ENCODE measurements at places on chromosomes 2 and 18.

- H3K4me3 ChIP-seq: no peak overlapping the region
- no peaks in the 10 kb centered on the region for H3K27me3 ChIP-seq
- no peaks in the 10 kb centered on the region for H3K4me1 ChIP-seq
- H3K27ac ChIP-seq: no peak overlapping the region
- H3K36me3 ChIP-seq: no peaks in the 10 kb centered on the region
These were observed 34.8 kb downstream of the RRM2 start for GRCh38 chr2:10157293-10157692.

DNA sequence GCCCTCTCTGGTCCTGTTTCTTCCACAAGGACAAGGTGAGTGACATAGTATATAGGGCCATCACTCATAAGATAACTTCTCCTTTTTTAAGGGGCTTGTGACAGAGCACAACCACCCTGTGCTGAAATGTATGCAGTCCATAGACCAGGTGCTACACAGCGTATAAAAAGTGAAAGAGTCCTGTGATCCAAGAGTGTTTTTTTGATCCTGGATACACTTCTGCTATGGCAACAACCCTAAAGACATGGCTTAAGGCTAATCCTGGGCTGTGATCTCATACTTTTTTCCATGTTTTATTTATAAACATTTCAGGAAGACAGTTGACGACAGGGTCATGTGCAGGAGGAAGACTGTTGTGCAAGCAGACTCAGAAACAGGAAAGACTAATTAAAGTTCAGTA, 400.5 kb upstream of the TCF4 start:
- no peaks in the 10 kb centered on the region for H3K27me3 ChIP-seq
- H3K27ac ChIP-seq: no peak overlapping the region
- no peaks in the 10 kb centered on the region for H3K36me3 ChIP-seq
- DNase-seq: no peak

DNA sequence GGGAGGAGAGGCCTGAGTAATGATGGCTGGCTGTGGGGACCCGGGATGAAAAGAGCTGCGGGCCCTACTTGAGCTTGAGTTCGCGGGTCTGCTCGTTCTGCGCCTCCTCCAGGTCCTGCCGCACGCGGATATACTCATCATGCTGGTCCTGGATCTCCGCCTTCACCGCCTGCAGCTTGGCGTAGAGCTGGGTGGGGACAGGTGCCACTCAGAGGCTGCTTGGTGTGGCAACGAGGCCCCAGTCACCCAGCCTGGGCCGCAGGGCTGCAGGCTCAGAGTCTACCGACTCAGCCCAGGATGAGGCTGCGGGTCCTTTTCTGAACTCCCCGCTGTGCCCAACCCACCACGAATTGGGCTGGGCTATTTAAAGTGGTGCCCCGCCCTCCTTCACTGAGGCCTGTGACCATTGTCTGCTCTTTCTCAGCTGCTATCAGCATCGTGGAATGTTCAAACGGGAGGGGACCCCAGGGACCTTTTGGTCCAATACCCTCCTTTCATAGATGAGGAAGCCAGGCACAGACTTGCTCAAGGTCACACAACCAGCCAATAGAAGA, 28.0 kb downstream of the KIF3C start:
- H3K36me3 ChIP-seq: no peaks in the 10 kb centered on the region
- no peaks in the 10 kb centered on the region for H3K4me1 ChIP-seq
- DNase-seq: no peak

- H3K36me3 ChIP-seq: no peaks in the 10 kb centered on the region
- no peak for DNase-seq
- 0 out of 2 replicates have a peak, but pooled peaks cover 3% of the 10 kb centered on the region for H3K4me1 ChIP-seq
- no peaks in the 10 kb centered on the region for H3K27me3 ChIP-seq
- H3K27ac ChIP-seq: no peak overlapping the region
- no peak overlapping the region for H3K4me3 ChIP-seq
These were observed 675.0 kb downstream of the IRS1 start for GRCh38 chr2:226124548-226125011.

- no peak overlapping the region for H3K27ac ChIP-seq
- H3K4me1 ChIP-seq: peaks cover 3% of the 10 kb centered on the region
- no peaks in the 10 kb centered on the region for H3K27me3 ChIP-seq
- H3K36me3 ChIP-seq: no peaks in the 10 kb centered on the region
These were observed 4.2 kb upstream of the METAP1D start for GRCh38 chr2:171995586-171995985.

DNA sequence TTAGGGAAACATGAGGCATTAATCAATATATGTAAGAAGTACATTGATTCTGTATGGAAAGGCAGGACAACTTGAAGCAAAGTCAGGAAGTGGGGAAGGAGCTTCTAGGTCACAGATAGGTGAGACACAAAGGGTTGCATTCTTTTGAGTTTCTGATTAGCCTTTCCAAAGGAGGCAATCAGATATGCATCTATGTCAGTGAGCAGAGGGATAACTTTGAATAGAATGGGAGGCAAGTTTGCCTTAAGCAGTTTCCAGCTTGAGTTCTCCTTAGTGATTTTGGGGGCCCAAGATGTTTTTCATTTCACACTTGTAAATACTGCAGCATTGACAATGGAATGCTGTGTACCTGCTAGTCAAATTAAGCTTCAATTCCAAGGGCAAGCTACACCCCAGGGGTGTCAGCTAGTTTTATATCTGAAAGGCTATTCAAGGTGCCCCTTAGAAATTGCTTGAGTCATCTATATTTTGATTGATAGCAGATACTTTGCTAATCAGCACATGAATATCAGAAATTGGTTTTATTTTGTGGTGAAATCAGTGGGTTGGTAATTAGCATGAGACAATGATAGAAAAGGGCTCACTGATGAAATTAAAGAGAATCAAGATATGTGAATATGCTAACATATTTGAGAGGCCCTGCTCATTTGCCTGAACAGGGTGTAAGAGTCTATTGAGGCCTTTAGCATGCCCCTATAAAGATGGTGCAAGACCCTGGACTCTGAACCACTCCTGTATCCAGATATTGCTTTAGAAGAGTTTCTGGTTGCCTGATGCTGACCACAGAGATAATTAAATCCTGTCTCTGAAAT, 131.5 kb downstream of the TMEM17 start:
- DNase-seq: no peak
- no peaks in the 10 kb centered on the region for H3K36me3 ChIP-seq
- no peak overlapping the region for H3K4me3 ChIP-seq
- H3K4me1 ChIP-seq: peaks cover 6% of the 10 kb centered on the region

- H3K27me3 ChIP-seq: no peaks in the 10 kb centered on the region
- H3K4me3 ChIP-seq: no peak overlapping the region
These were observed 9.0 kb upstream of the MBP start for GRCh38 chr18:77141401-77142118.

- no peak for DNase-seq
- H3K36me3 ChIP-seq: no peaks in the 10 kb centered on the region
- no peak overlapping the region for H3K4me3 ChIP-seq
- H3K4me1 ChIP-seq: peaks cover 59% of the 10 kb centered on the region
- no peak overlapping the region for H3K27ac ChIP-seq
- H3K27me3 ChIP-seq: no peaks in the 10 kb centered on the region
These were observed 105.8 kb upstream of the LYPD6 start for GRCh38 chr2:149224543-149224942.

DNA sequence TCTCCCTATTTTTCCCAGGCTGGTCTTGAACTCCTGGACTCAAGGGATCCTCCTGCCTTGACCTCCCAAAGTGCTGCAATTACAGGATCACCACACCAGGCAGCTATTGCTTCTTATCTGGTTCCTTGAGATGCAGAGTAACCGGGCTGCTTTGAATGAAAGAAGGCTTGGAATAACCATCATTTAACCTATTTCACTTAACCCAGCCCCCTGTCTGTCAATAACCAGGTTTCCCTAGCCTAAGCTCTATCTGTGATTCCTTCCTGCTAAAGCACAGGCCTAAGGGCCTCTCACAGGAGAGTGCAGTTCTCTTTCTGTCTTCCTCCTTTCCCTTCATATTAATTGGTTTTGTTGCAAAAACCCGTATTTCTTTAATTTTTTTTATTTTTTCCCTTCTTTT, 393.5 kb upstream of the RAB12 start:
- no peak overlapping the region for H3K4me3 ChIP-seq
- H3K4me1 ChIP-seq: no peaks in the 10 kb centered on the region
- no peak for DNase-seq
- no peaks in the 10 kb centered on the region for H3K36me3 ChIP-seq
- H3K27me3 ChIP-seq: no peaks in the 10 kb centered on the region

DNA sequence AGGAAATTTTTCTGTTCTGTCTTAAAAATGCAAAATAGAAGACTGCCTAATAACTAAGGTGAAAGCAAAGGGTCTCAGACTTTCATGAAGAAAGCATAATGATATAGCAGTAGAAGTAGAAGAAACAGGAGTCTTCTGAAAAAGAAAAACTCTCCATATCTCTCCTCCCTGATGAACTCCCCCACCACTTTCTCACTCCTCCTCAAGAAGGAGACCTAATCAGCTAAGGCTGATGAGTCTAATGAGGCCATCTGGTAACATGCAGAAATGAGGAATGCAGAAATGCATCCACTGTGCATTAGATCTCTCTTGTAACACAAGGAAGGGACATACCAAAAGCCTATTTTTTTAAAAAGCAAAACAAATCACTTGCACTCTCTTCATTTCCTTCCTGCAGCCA, 273.7 kb upstream of the UBE2E3 start:
- no peak overlapping the region for H3K27ac ChIP-seq
- H3K4me1 ChIP-seq: no peaks in the 10 kb centered on the region
- no peaks in the 10 kb centered on the region for H3K27me3 ChIP-seq
- no peaks in the 10 kb centered on the region for H3K36me3 ChIP-seq

- H3K27ac ChIP-seq: no peak overlapping the region
- no peak overlapping the region for H3K4me3 ChIP-seq
- no peaks in the 10 kb centered on the region for H3K4me1 ChIP-seq
These were observed 149.4 kb upstream of the DCC start for GRCh38 chr18:52190631-52191030.

- no peak overlapping the region for H3K4me3 ChIP-seq
- peak overlapping the region; percentile 94 for H3K27ac ChIP-seq
- peaks cover 4% of the 10 kb centered on the region for H3K36me3 ChIP-seq
- H3K27me3 ChIP-seq: no peaks in the 10 kb centered on the region
These were observed 41.5 kb upstream of the MCFD2 start for GRCh38 chr2:46956981-46957531.

GRCh38 chr2:220959391-220959802, 612.7 kb downstream of the EPHA4 start:
- H3K27ac ChIP-seq: no peak overlapping the region
- H3K4me3 ChIP-seq: no peak overlapping the region
- H3K27me3 ChIP-seq: no peaks in the 10 kb centered on the region
- no peaks in the 10 kb centered on the region for H3K4me1 ChIP-seq
- no peak for DNase-seq
- H3K36me3 ChIP-seq: no peaks in the 10 kb centered on the region

- no peaks in the 10 kb centered on the region for H3K27me3 ChIP-seq
- no peak overlapping the region for H3K4me3 ChIP-seq
- H3K36me3 ChIP-seq: no peaks in the 10 kb centered on the region
- H3K27ac ChIP-seq: no peak overlapping the region
These were observed 66.1 kb upstream of the CDCA7 start for GRCh38 chr2:173288561-173288960.

DNA sequence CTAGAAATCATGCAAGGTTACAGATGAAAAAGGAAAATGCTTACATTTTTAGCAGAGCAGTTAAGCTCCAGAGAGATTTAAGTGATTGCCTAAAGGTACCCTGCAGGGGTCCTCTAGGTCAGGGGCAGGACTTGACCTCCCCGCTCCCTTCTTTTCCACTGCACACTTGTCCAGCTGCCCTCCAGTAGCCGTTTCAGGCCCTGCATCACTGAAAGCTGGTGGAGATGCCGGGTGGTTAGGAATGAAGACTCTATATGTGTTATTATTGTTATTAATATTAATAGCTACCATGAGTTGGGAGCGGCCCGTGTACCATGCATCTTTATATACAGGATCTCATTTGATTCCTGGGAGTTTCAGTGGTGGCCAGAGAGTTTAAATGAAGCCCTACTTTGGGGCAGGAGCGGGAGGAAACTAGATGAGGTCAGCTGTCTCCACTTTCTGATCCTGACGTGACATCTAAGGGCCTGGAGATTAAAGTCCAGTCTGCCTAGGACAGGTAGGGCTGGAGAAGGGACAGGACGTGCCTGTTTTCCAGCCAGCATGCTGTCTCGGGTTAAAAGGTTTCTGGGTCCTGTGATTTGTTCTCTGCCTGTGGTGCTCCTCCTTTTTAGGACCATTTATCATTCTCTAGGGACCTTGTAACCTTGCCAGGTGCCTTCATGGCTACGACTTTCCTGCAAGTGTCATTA, 2.1 kb downstream of the TMEM37 start:
- peaks cover 2% of the 10 kb centered on the region for H3K36me3 ChIP-seq
- peak overlapping the region; percentile 16 for H3K27ac ChIP-seq
- no peak overlapping the region for H3K4me3 ChIP-seq
- peaks cover 76% of the 10 kb centered on the region for H3K4me1 ChIP-seq

DNA sequence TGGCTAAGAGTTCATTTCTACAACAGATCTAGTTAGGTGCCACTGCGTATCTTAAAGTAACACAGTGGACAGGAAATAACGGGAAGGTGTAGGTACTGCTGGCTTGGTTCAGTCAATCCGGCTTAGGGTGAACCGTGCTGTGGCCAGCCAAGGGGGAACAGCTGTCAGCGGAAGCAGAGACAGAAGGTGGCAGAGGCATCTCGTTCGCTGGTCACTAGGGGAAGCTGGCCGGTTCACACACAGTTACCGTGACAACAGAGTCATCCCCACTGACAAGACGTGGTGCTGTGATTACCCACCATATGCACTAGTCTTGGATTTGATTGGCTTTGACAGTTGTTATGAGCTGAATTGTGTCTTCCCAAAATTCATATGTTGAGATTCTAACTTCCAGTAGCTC, 58.8 kb upstream of the HDAC4 start:
- H3K4me3 ChIP-seq: no peak overlapping the region
- H3K27me3 ChIP-seq: no peaks in the 10 kb centered on the region
- no peak overlapping the region for H3K27ac ChIP-seq
- no peak for DNase-seq
- no peaks in the 10 kb centered on the region for H3K36me3 ChIP-seq

DNA sequence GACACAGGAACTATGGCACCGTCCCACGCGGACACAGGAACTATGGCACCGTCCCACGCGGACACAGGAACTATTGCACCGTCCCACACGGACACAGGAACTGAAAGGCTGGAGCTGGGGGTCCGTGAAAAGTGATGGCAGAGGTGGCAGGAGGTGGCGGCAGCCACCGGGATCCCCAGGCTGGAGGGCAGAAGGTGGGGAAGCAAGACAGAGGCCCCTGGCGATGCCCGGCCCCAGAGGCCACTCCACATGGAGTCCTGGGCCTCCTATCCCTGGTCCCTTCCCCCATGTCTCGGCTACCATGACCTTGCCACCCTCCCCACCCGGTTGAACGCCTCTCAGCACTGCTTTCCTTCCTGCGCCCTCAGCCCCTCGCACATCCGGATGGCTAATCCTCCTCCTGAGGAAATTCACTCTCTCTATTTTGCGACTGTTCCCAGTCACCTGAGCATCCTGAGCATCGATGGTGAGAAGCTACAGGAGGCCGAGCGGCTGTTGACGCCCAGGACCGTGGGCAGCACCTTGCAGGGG, 181.4 kb downstream of the TMEM18 start:
- H3K4me3 ChIP-seq: no peak overlapping the region
- no peaks in the 10 kb centered on the region for H3K4me1 ChIP-seq
- H3K27ac ChIP-seq: no peak overlapping the region
- H3K36me3 ChIP-seq: no peaks in the 10 kb centered on the region
- no peak for DNase-seq

GRCh38 chr2:106867196-106867953, 18.6 kb downstream of the ST6GAL2 start:
- H3K36me3 ChIP-seq: no peaks in the 10 kb centered on the region
- no peaks in the 10 kb centered on the region for H3K27me3 ChIP-seq
- no peak overlapping the region for H3K27ac ChIP-seq

- DNase-seq: no peak
- peak overlapping the region; percentile 73 for H3K27ac ChIP-seq
- H3K27me3 ChIP-seq: no peaks in the 10 kb centered on the region
- peaks cover 54% of the 10 kb centered on the region for H3K4me1 ChIP-seq
- no peaks in the 10 kb centered on the region for H3K36me3 ChIP-seq
- H3K4me3 ChIP-seq: no peak overlapping the region
These were observed 45.3 kb downstream of the COMMD1 start for GRCh38 chr2:61950571-61951315.

All from Caco-2 (cell line).